Activated CD8-positive, alpha-beta memory T cell treated with anti-CD3 and anti-CD28 coated beads, Interleukin-2, amount 50 U/mL, for 4 hours (primary cell): ENCODE measurements at places on chromosomes 3 and 15.

GRCh38 chr3:71784914-71785531, at the start of gene PROK2:
Gene PROK2, minus strand, starts transcription at chr3:71785148. Its CDS starts 96 bp downstream, at chr3:71785052.
- DNase-seq, result peak; percentile 37

- DNase-seq, result no peak
These were observed 1.0 kb upstream of the PRTG start for GRCh38 chr15:55743729-55744655.

DNA sequence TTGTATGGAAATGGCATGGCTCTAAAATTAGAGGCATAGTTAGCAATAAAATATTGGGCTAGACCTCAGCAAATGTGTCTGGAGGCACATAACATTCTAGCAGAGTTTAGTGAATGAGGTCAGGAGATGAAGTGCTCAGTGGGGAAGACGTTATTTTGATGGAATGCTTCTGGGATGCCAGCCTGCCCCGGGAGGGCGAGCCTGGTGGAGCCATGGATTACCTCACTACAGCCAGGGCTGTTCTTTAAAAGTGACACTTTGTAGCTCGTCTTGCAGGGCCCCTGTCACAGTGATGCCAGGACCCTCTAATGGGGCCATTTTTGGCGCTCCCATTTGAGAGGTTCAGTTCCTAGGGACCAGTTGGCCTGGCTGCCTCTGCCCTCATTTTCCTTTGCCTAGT, 48.5 kb downstream of the PXYLP1 start:
- DNase-seq, result no peak

- no peak for DNase-seq
These were observed 1.7 kb downstream of the CCDC9B start for GRCh38 chr15:40338921-40339620.
